ENCODE measurements at places on chromosomes 12 and 14. TPM values are rescaled to one million over a fixed set of nuclear protein-coding genes. Genes with fewer than 3 reads are reported as not detected.

CCNB1IP1 gene
- total RNA-seq, result 34.9 TPM

KLRC2 gene
- 1.7 TPM for total RNA-seq

TM7SF3 gene
- 81.5 TPM for total RNA-seq

RNASE7 gene
- not detected for total RNA-seq

PPP4R4 gene
- total RNA-seq, result 0.24 TPM

NTN4 gene
- 43.4 TPM for total RNA-seq

KCNH3 gene
- total RNA-seq, result 2.2 TPM

CFAP54 gene
- total RNA-seq, result 1.4 TPM

GLT1D1 gene
- total RNA-seq, result not detected

MGST1 gene
- total RNA-seq, result 803 TPM

DIO3 gene
- total RNA-seq, result 0.13 TPM

RERGL gene
- not detected for total RNA-seq

MUCL1 gene
- total RNA-seq, result not detected

WNT5B gene
- 2.0 TPM for total RNA-seq

TRPV4 gene
- 0.08 TPM for total RNA-seq

TRIM9 gene
- total RNA-seq, result 9.3 TPM

OGFOD2 gene
- total RNA-seq, result 16.1 TPM

ARID2 gene
- total RNA-seq, result 7.2 TPM

BDKRB2 gene
- total RNA-seq, result 1.1 TPM

HSPB8 gene
- total RNA-seq, result 18.3 TPM

TMPRSS12 gene
- total RNA-seq, result not detected

IL26 gene
- total RNA-seq, result not detected

ASCL1 gene
- total RNA-seq, result not detected

CCDC85C gene
- total RNA-seq, result 42.1 TPM

GLI1 gene
- total RNA-seq, result 4.5 TPM

BLTP3B gene
- 15.6 TPM for total RNA-seq

MYBPC1 gene
- not detected for total RNA-seq

YY1 gene
- 66.0 TPM for total RNA-seq

SERPINA10 gene
- total RNA-seq, result not detected

AQP2 gene
- total RNA-seq, result not detected

KRT79 gene
- total RNA-seq, result 0.06 TPM

SMCO3 gene
- not detected for total RNA-seq

KCNC2 gene
- not detected for total RNA-seq
